ENCODE measurements at places on chromosomes 6 and 20. TPM values are rescaled to one million over a fixed set of nuclear protein-coding genes. Genes with fewer than 3 reads are reported as not detected.

GRCh38 chr20:58059260-58059544 is 169.3 kb downstream of the ANKRD60 start:
- no peak for DNase-seq

GRCh38 chr20:5191829-5192569 is 65.2 kb downstream of the CDS2 start:
- no peak for DNase-seq

DNA sequence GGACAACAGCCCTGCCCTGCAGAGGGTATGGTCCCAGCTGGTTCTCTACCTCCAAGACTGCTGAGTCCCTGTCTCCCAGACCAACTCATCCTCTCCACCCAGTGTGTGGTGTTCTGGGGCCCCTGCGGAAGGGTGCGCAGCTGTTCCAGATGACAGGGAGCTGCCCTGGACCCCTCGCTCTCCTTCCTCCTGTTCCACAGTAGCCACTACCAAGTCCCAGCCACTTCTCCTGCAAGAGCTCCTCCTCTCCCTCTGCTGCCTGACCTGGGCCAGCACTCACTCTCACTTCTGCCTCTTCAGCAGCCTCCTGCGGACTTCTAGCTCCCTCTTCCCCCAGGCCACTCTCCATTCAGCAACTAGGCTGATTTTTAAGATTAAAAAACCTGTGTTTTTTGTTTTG is 40.1 kb upstream of the TMEM181 start:
- no peak for DNase-seq

GRCh38 chr20:40265825-40266533 is 423.1 kb downstream of the MAFB start:
- no peak for DNase-seq

ZHX3 gene
- total RNA-seq = 5.9 TPM

Measured in H1 (cell line).